ENCODE measurements at places on chromosomes 11 and 22.
A peak's percentile ranks its signal among the peaks of the same experiment; 100 is the strongest.

- no peak for DNase-seq
These were observed 64.8 kb downstream of the APOL5 start for GRCh38 chr22:35782504-35782903.

GRCh38 chr11:121613724-121614123 lies 161.0 kb upstream of the SORL1-AS1 start:
- DNase-seq = no peak

- DNase-seq = no peak
These were observed 13.3 kb downstream of the TSPO start for GRCh38 chr22:43164636-43165035.

- DNase-seq = no peak
These were observed 814.5 kb upstream of the LRRC4C start for GRCh38 chr11:42273977-42274376.

GRCh38 chr11:64036087-64037026 lies 626 bp downstream of the FLRT1 start:
- DNase-seq = no peak

DNA sequence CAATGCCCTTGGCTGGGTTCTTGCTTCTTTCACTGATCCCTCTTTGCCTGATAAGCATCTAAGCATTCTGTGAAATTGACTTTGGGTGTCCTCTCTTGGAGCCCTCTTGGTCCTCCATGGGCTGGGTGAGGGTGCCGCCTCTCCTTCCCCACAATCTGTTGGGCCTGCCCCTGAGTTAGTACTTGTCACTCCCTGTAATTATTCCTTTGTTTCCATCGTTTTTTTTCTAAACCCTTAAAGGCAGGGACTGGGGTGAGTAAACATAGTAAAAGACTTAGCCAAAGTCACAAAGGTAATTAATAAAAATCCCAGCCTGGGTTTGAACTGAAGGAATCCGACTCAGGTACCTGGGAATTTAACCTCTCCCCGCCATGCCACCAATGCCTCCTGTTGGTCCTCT lies 188.1 kb downstream of the MYO18B start:
- DNase-seq = no peak

- peak; percentile 88 for DNase-seq
These were observed at the start of gene TTC9C for GRCh38 chr11:62728171-62728988. TTC9C (plus strand) TSS chr11:62728486; CDS start chr11:62728849, 363 bp downstream.

- no peak for DNase-seq
These were observed 1786.5 kb upstream of the RAG2 start for GRCh38 chr11:38384568-38384967.

DNA sequence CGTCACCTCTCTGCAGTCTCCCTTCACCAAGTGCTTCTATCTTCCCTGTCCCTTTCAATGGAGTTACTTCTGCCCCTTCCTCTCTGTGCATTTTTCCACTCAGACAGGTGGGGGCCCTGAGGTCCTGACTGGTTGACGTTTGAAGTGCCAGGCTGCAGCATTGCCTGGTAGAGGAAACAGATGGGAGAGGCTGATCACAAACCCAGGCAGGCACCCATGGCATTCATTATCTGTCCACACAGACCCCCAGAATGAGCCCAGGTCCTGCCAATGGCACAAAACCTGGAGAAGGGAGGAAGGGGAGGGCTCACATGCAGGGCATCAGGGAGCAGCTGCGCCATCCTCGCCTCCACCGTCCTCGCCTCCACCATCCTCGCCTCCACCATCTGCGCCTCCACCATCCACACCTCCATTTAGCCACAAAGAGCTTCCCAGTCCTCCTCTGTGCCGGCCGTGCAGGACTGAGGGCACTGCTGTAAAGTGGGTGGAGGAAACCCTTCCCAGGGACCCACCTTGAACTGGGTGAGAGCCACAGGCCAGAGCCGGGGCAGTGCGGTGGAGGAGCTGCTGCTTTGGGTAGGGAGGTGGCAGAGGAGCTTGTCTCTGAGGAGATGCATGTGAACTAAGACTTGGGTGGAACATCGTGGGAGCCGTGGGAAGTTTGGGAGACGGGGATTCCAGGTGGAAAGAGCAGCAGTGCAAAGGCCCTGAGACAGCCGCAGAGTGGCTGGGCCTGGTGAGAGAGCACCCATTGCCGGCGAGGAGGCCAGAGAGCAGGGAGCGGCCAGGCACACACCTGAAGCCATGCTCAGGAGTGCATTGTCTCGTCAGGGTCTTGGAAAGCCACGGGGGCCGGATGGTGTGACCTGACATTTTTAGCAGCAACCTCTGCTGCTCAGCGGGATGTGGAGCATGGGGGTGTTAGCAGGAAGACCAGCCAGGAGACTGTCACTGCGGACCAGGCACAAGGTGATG lies 145.1 kb downstream of the TBC1D22A start:
- DNase-seq = no peak
